ENCODE measurements at places on chromosomes 2 and 18.

GRCh38 chr2:113869253-113869652, 20.6 kb upstream of the ACTR3 start:
- no peak for DNase-seq

GRCh38 chr18:79523206-79523735, 127.5 kb downstream of the NFATC1 start:
- no peak for DNase-seq

DNA sequence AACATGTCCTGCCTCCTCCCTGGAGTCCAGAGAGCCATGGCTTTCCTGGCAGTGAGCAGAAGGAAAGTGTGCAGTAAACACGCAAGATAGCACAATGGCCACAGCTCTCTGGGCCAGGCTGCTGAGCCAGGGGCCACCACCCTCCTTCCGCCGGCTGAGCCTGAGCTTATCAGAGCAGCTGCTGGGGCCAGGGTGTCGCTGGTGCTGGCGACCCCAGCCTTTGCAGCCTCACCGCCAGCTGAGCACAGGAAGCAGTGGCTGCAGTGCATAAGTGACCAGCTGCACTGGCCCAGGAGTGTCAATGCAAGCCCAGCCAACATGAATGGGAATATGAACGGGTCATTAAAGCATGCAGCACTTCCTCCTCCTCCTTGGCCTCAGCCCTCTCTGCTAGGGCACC, 172.0 kb downstream of the ZFP36L2 start:
- no peak for DNase-seq

DNA sequence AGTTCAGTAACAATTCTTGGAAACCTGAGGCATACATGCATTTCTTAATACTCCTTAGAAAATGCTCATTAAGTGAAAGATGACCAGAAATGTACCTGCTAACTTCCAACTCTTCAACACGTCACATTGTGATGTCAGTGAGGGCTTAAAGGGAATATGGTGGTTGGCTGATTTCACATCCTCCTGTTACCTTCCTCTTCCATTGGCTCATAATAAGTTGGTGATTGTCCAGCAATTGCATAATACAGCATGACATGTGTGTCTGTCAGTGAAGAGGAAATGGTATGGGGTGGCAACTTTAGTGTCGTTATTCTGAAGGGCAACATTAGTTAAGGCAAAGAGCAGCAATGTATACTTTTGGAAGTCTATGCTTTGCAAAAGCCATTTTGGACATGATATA, 26.0 kb downstream of the PLEK start:
- no peak for DNase-seq

DNA sequence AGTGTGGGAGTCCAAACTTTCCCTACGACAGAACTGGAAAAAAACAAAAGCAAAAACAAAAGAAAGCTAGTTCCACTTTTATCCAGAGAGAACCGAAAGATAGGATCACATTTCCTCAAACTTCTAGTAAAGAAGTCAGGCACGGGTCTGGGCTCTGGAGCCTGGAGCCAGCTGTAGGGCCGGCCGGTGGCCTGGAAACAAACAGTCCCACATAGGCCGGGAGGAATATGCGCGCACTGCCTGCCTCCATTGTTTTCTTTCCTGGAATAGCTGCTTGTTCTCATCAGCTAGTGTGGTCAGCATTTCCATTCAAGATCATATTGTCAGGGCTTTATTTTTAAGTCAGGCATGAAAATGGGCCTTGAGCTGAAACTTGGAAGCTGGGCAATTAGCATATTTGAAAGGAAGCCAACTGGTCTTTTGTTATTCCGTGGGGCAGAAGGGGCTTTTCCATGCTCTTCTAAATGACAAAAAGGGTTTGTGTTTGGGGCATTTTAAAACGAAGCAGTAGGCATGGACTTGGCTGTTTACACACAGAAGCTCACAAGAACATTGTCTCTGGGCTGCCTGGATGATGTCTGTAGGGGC, 58.7 kb upstream of the RFX8 start:
- DNase-seq, result no peak

Data from hindlimb muscle (tissue), 1 donor.